ENCODE measurements at places on chromosomes 16 and 17. TPM values are rescaled to one million over a fixed set of nuclear protein-coding genes. Genes with fewer than 3 reads are reported as not detected.

DNA sequence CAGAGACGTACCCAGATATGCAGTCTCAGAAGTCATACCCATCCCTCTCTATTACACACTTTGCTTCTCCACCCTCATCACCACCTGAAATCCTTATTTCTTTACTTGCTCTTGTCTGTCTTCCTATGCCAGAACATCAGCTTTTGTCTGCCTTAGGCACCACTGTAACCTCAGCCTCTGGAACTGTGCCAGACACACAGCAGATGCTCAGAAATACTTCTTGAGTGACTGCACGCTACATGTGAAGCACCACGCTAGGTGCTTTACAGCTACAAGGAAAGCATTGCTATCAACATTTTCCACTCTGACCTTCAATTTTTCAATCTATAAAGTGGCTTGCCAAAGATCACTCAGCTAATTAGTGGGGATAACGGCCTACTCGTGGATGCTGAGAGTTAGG, 226.8 kb downstream of the CHD9NB start:
- no peak for DNase-seq

DNA sequence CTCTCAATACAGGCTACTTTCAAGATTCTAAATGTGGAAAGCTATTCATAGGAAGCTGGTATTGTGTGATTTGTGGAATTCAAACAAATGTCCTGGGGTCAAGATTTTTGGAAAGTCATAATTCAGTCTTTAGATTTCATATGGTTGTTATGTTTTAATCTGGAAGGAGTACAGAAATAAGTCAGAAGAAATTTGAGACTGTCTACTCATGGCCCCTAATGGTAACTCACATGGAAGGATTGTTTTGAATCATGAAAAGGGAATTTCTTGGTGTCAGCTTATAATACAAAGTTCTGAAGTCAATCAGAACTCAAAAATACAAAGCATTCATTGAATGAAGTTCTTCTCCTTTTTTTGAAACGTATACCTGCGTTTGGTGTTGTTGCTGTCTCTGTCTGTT, 3.1 kb downstream of the KCNJ2 start:
- no peak for DNase-seq

DNA sequence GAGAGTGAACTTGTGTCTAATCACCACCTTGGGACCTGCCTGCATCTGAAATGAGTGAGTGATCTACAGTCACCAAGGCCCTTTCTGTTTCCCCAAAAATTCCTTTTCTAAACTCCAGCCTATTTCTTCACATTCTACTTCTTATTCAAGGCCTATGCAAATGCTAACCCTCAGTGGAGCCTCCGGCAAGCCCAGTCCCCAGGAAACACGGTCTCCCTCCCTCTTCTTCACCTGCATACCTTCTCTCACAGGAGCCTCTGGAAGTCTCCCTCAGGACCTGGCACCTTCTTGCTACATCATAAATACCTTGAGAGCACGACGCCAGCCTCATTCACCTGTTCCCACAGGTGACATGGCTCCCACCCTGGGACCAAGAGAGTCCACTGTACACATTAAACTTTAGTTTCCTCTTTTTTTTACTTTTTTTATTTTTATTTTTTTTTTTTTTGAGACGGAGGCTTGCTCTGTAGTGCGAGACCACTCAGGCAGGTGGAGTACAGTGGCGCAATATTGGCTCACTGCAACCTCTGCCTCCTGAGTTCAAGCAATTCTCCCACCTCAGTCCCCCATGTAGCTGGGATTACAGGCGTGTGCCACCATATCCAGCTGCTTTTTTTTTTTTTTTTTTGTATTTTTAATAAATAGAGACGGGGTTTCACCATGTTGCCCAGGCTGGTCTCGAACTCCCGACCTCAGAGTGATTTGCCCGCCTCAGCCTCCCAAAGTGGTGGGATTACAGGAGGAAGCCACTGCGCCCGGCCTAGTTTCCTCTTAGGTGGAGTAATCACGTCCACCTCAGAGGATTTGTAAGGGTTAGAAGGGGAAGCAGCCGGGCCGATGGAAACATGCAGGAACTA, 97.3 kb downstream of the ANKRD11 start:
- no peak for DNase-seq

- no peak for DNase-seq
Measured at GRCh38 chr16:55574811-55575210, 8.3 kb downstream of the CAPNS2 start.

MFAP4 gene
- 92.8 TPM for total RNA-seq

Data from right cardiac atrium (tissue), 5 donors.